ENCODE measurements at places on chromosomes 3 and 15. TPM values are rescaled to one million over a fixed set of nuclear protein-coding genes. Genes with fewer than 3 reads are reported as not detected.

DNA sequence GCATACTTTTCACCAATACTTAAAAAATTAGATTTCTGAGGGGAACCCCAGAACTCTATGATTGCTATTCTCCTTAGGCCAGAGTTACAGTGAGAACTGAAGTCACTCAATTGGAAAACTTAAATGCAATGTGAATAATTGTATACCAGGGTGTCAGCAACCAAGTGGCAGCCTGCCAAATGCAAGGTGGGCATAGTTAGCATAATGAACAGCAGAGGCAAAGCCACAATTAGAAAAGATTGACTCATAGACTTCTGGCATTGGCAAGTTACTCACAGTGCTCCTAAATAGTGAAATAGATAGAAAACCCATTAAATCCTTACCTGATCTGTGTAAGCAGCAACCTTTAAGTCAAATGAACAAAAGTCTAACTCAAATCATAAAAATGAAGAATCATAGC, 94.9 kb downstream of the BCHE start:
- DNase-seq, result peak; percentile 4

DISP2 gene
- polyA plus RNA-seq, result 0.58 TPM

- no peak for DNase-seq
Observed at GRCh38 chr3:9916346-9916733, 558 bp upstream of the IL17RC start.

GRCh38 chr15:88834211-88834812, 31.1 kb downstream of the ACAN start:
- no peak for DNase-seq

ZCWPW2 gene
- polyA plus RNA-seq, result 1.8 TPM

Measured in renal pelvis (tissue), 12 donors.